Breast epithelium (tissue), 4 donors: ENCODE measurements at places on chromosomes 5 and 9. TPM values are rescaled to one million over a fixed set of nuclear protein-coding genes. Genes with fewer than 3 reads are reported as not detected.

GRCh38 chr9:87766697-87767096 is 40.8 kb downstream of the CTSL start:
- H3K27me3 ChIP-seq: no peaks in the 10 kb centered on the region
- DNase-seq: no peak
- H3K4me3 ChIP-seq: no peak overlapping the region
- H3K36me3 ChIP-seq: no peaks in the 10 kb centered on the region

The SOX30 gene
- not detected for total RNA-seq

DNA sequence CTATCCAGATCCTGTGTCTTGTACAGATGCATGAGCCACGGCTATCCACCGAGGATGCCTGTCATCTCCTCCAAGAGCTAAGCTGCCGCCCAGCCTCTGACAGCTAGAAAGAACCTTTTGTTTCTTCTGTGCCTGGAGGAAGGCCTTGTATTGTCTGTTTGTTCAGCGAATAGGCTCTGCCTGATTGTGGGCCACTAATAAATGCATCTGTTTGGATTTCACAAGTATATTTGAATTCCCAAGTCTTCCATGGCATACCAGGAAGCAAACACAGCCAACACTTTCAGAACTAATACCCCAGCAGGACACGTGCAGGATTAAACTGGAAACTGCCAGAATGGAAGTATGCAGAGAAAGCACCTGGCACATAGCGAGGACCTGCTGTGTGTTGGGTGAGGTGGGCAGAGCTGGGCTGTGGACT is 92.7 kb upstream of the NEURL1B start:
- no peak overlapping the region for H3K4me3 ChIP-seq
- H3K4me1 ChIP-seq: no peaks in the 10 kb centered on the region
- no peaks in the 10 kb centered on the region for H3K27me3 ChIP-seq
- no peak overlapping the region for H3K27ac ChIP-seq
- DNase-seq: no peak

GRCh38 chr9:76987594-76988200 is 31.8 kb upstream of the FOXB2 start:
- H3K36me3 ChIP-seq: no peaks in the 10 kb centered on the region
- no peaks in the 10 kb centered on the region for H3K27me3 ChIP-seq
- no peaks in the 10 kb centered on the region for H3K4me1 ChIP-seq

DNA sequence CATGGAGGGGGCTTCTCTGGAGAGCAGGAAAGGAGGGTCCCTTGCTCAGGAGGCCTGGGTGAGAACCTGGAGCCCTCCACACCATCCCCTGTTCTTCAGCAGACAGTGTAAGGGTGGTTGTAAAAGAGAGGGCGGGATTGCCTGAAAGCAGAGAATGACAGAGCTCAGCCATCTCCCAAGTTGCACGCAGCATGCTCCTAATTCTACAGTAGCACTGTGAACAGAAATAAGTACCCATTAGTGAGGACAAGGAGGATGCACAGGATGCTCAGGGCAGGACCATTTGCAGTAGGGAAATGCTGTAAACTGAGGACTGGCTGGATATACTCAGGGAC is 8.4 kb downstream of the CCDC69 start:
- H3K4me1 ChIP-seq: no peaks in the 10 kb centered on the region
- H3K27me3 ChIP-seq: no peaks in the 10 kb centered on the region
- no peaks in the 10 kb centered on the region for H3K36me3 ChIP-seq
- no peak overlapping the region for H3K27ac ChIP-seq

The NSG2 gene
- not detected for total RNA-seq
